ENCODE measurements at places on chromosomes 6 and 20.

DNA sequence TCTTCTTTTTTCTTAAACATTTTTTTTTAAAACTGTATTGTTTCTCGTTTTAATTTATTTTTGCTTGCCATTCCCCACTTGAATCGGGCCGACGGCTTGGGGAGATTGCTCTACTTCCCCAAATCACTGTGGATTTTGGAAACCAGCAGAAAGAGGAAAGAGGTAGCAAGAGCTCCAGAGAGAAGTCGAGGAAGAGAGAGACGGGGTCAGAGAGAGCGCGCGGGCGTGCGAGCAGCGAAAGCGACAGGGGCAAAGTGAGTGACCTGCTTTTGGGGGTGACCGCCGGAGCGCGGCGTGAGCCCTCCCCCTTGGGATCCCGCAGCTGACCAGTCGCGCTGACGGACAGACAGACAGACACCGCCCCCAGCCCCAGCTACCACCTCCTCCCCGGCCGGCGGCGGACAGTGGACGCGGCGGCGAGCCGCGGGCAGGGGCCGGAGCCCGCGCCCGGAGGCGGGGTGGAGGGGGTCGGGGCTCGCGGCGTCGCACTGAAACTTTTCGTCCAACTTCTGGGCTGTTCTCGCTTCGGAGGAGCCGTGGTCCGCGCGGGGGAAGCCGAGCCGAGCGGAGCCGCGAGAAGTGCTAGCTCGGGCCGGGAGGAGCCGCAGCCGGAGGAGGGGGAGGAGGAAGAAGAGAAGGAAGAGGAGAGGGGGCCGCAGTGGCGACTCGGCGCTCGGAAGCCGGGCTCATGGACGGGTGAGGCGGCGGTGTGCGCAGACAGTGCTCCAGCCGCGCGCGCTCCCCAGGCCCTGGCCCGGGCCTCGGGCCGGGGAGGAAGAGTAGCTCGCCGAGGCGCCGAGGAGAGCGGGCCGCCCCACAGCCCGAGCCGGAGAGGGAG is 580 bp downstream of the VEGFA start:
- H3K27ac ChIP-seq, result no peak overlapping the region
- peaks cover 22% of the 10 kb centered on the region for H3K27me3 ChIP-seq
- peaks cover 14% of the 10 kb centered on the region for H3K4me1 ChIP-seq
- peak; percentile 5 for DNase-seq
- H3K4me3 ChIP-seq, result peak overlapping the region; percentile 65

GRCh38 chr6:44415449-44415848 is 27.9 kb downstream of the CDC5L start:
- H3K27me3 ChIP-seq, result no peaks in the 10 kb centered on the region
- no peak overlapping the region for H3K27ac ChIP-seq
- H3K4me3 ChIP-seq, result no peak overlapping the region
- H3K4me1 ChIP-seq, result peaks cover 3% of the 10 kb centered on the region
- peaks cover 60% of the 10 kb centered on the region for H3K36me3 ChIP-seq

DNA sequence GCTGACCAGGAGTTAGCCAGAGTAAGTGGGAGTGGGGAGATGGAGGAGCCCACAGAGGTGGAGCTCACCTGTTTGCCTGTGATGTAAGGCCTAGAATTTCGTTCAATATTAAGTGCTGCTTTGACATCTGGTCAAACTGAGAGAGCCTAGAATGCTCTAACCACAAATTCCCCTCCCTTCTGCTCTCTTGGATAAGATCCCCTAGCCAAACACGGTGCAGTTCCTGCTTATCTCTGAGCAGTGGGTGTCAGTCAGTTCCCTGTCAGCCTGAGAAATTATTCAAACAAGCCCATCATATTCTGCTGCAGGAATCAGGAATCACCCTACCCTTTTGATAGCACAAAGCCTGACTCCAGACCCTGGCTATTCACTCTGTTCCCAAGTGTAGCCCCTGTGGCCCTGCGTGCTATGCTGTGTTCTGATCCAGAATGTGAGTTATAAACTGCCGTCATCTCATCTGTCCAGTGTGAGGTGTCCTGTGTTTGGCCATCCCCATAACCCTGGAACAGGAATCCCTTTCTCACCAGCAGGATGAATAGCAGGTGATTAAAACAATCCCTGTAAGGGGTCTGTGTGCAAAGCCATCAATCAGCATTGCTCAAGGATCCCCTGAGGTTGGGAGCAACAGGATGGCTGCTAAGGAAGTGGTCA is 31.8 kb upstream of the ZNF133 start:
- no peaks in the 10 kb centered on the region for H3K27me3 ChIP-seq
- H3K4me1 ChIP-seq, result no peaks in the 10 kb centered on the region

GRCh38 chr6:166946125-166946524 is 10.2 kb downstream of the RNASET2 start:
- H3K27ac ChIP-seq, result no peak overlapping the region
- peaks cover 33% of the 10 kb centered on the region for H3K4me1 ChIP-seq
- DNase-seq, result no peak
- H3K4me3 ChIP-seq, result no peak overlapping the region

DNA sequence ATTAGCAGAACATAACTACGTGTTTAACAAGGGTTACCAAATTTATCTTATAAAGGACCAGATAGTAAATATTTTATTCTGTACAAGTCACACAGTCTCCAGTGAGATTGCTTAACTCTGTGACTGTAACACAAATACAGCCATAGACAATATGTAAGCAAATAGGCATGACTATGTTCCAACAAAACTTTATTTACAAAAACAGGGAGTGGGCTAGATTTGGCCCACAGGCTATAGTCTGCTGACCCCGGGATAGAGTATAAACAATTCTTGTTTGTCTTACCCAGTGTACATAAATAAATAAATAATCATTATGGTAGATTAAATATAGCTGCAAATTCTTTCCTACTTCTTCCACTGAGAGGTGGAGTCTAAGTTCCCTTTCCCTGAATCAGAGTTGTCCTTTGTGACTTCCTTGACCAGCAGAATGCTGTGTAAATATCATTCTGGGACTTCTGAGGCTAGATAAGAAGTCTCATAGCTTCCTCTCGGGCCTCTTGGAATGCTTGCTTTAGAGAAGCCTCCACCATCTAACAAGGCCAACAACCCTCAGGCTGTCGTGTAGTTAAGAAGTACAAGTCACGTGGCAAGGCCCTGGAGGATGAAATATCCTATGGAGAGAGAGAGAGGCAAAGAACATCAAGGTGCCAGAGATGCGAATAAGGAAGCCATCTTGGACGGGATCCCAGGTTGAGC is 59.1 kb upstream of the TMEM244 start:
- H3K27me3 ChIP-seq, result no peaks in the 10 kb centered on the region
- no peaks in the 10 kb centered on the region for H3K4me1 ChIP-seq
- no peak overlapping the region for H3K27ac ChIP-seq
- H3K36me3 ChIP-seq, result no peaks in the 10 kb centered on the region
- no peak for DNase-seq

- H3K36me3 ChIP-seq, result no peaks in the 10 kb centered on the region
- H3K4me3 ChIP-seq, result no peak overlapping the region
- no peak overlapping the region for H3K27ac ChIP-seq
- no peaks in the 10 kb centered on the region for H3K27me3 ChIP-seq
- peaks cover 12% of the 10 kb centered on the region for H3K4me1 ChIP-seq
Measured at GRCh38 chr20:17664025-17664633, 17.9 kb downstream of the RRBP1 start.

DNA sequence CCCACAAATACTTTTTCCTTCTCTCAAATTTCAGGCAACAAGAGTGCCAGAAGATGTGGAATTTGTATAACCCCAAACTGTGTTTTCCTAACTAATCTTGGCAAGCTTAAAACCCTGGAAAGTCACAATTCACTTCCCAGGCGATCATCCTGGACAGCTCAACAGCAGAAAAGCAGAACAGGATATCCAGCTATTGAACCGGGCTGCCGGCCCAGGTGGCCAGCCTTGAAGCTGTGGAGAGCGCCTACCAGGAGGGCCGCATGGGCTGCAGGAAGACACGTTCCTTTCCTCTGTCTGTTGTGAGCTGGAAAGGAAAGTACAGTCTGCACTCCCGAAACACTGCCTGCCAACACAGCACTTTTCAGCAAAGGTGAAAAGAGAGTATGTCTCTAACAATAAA is 719.7 kb upstream of the MARCKS start:
- DNase-seq, result no peak
- H3K4me3 ChIP-seq, result no peak overlapping the region
- H3K4me1 ChIP-seq, result no peaks in the 10 kb centered on the region
- no peak overlapping the region for H3K27ac ChIP-seq
- H3K36me3 ChIP-seq, result no peaks in the 10 kb centered on the region

- no peaks in the 10 kb centered on the region for H3K36me3 ChIP-seq
- no peaks in the 10 kb centered on the region for H3K27me3 ChIP-seq
- no peak overlapping the region for H3K27ac ChIP-seq
- DNase-seq, result no peak
Measured at GRCh38 chr6:130944486-130944885, 117.3 kb downstream of the SMLR1 start.

- no peak overlapping the region for H3K27ac ChIP-seq
- H3K36me3 ChIP-seq, result no peaks in the 10 kb centered on the region
- H3K4me3 ChIP-seq, result no peak overlapping the region
- H3K27me3 ChIP-seq, result no peaks in the 10 kb centered on the region
- no peaks in the 10 kb centered on the region for H3K4me1 ChIP-seq
Measured at GRCh38 chr6:15279047-15279661, 33.3 kb downstream of the JARID2 start.

DNA sequence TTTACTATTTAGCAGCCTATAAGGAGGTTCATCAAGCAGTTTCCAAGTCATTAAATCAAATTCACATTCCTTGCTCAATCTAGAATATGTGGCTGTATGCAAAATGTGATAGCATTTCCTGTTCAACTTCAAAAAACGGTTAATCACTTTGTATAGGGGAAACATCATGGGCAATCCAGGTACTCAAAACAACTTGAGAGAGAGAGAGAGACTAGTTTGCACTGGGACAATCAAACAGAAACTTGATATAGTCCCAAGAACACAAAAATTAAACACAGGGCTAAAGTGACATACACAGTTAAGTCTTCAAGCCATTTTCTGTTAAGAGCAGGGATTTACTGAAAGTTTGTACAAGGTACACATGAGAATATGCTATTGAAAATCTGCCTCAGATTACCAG is 7.4 kb downstream of the CPNE1 start:
- peaks cover 27% of the 10 kb centered on the region for H3K4me1 ChIP-seq
- H3K27me3 ChIP-seq, result no peaks in the 10 kb centered on the region
- peaks cover 29% of the 10 kb centered on the region for H3K36me3 ChIP-seq
- H3K27ac ChIP-seq, result no peak overlapping the region
- H3K4me3 ChIP-seq, result no peak overlapping the region

DNA sequence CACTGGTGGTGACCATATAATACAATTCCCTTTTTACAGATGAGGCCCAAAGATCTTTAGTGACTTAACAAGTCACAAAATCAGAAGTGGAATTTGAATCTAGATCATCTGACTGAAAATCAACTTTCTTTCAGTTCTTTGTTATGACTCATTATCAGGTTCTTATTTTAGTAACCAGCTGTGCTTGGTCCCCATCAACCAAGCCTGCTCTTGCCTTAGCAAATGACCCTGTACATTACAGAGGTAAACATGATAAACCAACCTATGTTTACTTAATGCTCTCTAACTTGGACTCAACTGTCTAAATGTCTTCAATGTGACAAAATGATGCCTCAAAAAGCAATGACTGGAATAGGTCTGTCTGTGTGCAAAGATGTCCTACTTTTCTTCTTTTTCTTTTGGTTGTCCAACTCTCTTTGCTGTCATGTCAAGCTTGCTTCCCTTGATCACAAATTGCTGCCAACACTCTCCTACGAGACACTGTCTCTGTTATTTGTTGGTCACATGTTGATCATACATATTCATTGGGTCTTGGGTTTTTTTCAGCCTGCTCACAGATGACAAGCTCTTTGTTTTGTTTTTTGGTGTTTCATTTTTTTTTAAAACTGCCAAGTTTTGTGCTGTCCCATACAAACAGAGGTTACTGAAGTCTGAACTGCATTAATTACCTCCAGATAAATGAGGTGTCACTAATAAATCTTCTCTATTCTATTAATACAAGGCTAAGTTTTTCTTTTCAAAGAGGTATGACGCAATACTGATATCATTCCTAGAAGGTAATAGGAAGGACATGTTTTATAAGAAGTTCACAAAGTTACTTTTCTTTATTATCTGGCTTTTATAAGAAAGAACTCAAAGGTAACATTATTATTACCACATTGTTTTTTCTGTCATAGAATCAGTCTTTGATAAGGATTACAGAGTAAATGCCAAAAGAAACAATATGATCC is 62.2 kb upstream of the PLN start:
- H3K36me3 ChIP-seq, result peaks cover 46% of the 10 kb centered on the region
- no peak overlapping the region for H3K4me3 ChIP-seq
- H3K27ac ChIP-seq, result no peak overlapping the region
- no peak for DNase-seq
- no peaks in the 10 kb centered on the region for H3K27me3 ChIP-seq
- H3K4me1 ChIP-seq, result no peaks in the 10 kb centered on the region

GRCh38 chr20:4073852-4074741 is 58.7 kb upstream of the RNF24 start:
- no peak overlapping the region for H3K4me3 ChIP-seq
- no peaks in the 10 kb centered on the region for H3K27me3 ChIP-seq
- H3K4me1 ChIP-seq, result no peaks in the 10 kb centered on the region
- no peak for DNase-seq
- H3K27ac ChIP-seq, result no peak overlapping the region

DNA sequence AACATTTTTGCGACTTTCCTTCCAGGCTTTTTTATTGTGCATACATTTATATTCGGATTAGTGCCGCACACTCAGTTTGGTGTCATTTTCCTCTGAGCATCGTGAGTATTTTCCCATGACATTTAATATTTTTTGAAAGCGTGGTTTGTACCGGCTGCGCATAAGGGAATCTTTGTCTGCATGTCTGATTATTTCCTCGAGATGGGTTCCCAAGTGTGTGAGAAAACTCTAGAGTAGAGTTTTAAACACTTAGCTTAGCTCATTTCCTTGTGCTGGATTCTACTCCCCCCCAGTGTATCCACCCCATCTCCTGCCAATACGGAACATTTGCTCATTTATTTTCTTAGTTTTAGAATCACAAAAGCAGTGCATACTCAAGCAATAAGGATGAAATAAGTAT is 94.3 kb downstream of the CDC5L start:
- H3K4me3 ChIP-seq, result no peak overlapping the region
- H3K27ac ChIP-seq, result no peak overlapping the region
- no peaks in the 10 kb centered on the region for H3K4me1 ChIP-seq
- no peaks in the 10 kb centered on the region for H3K27me3 ChIP-seq

GRCh38 chr20:25009218-25010145 is 16.9 kb upstream of the APMAP start:
- no peak overlapping the region for H3K4me3 ChIP-seq
- H3K27ac ChIP-seq, result no peak overlapping the region
- no peaks in the 10 kb centered on the region for H3K4me1 ChIP-seq
- H3K36me3 ChIP-seq, result peaks cover 85% of the 10 kb centered on the region

DNA sequence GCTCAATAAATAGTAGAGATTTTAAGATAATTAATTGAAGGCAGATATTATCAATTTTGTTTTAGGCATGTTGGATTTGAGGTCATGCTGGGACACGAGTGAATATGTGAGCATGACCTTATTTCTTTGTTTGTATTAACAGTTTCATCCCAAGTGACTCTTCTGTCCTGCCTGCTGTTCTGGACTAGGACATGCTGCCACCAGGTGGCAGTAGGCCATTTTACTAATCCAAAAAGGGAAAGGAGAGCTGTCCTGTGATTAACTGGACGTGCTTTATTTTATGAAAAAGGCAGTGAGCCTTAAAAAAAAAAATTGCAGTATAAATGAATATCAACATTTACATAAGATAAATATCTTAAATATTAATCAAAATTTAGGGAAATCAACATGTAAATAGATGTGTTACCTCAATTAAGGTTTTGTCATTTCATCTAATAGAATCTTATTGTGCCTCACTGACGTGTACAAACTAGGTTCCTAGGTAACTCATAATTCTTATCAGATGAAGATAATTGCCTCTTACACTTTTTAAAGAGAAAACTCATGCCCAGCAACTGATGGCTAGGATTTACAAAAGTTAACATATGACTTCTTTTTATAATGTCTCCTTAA is 49.8 kb downstream of the FRK start:
- no peaks in the 10 kb centered on the region for H3K36me3 ChIP-seq
- H3K27ac ChIP-seq, result no peak overlapping the region
- no peaks in the 10 kb centered on the region for H3K4me1 ChIP-seq
- no peak overlapping the region for H3K4me3 ChIP-seq
- peak; percentile 24 for DNase-seq
